Mononuclear cell (primary cell): ENCODE measurements at places on chromosomes 5 and 9. TPM values are rescaled to one million over a fixed set of nuclear protein-coding genes. Genes with fewer than 3 reads are reported as not detected.

Gene IFNA21
- not detected for total RNA-seq

Gene LIX1
- not detected for total RNA-seq

Gene HAPLN1
- total RNA-seq, result under 0.01 TPM

Gene CATSPER3
- 0.10 TPM for total RNA-seq

Gene TNFSF15
- total RNA-seq, result 2.9 TPM

Gene BHMT2
- total RNA-seq, result not detected

Gene RAD50
- total RNA-seq, result 17.0 TPM

Gene TMC1
- total RNA-seq, result 0.52 TPM

Gene SLC4A9
- total RNA-seq, result 0.10 TPM

Gene GPSM1
- total RNA-seq, result 2.6 TPM

Gene KCNV2
- total RNA-seq, result not detected

Gene SWI5
- total RNA-seq, result 5.8 TPM

Gene GPX3
- 1.6 TPM for total RNA-seq

Gene PDCD1LG2
- total RNA-seq, result not detected

Gene SPINK6
- total RNA-seq, result not detected

Gene SPATA31A6
- not detected for total RNA-seq

Gene TMEM215
- total RNA-seq, result not detected

Gene PCDHGB4
- 0.31 TPM for total RNA-seq

Gene CDC37L1
- total RNA-seq, result 36.2 TPM

Gene PCDHGA1
- not detected for total RNA-seq

Gene CHD1
- 454 TPM for total RNA-seq
